ENCODE measurements at places on chromosomes 4 and X. TPM values are rescaled to one million over a fixed set of nuclear protein-coding genes. Genes with fewer than 3 reads are reported as not detected.

Gene EXOC1L
- not detected for total RNA-seq

DNA sequence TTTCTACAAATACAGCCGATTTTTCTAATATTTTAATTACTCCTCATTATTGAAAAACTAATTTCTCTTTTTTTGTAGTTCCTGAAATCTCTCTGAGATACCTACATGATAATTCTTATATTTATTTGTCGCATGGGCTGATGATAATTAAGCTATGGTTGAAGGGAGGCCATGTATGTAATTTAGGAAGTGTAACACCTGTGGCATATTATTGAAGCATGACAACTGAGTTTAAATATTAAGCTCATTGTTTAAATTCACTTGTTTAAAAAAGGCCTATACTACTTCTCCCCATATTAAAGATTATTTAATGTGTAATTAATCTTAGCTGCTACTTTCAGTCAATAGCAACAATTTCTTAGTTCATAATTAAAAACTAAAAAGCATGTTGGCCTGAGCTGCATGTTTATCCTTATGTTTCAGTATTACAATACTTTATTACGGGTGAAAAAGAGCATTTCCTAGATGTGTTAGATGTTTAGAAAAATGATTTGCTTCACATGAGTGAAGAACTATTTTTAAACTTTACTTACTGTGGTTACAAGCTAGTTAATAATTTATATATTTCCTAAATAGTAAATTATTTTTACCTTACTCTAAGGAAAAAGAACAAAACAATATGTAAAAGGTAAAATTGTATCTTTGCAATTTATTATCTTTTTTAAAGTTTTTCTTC lies 122.4 kb downstream of the RAP1GDS1 start:
- DNase-seq, result no peak

Gene MCF2
- 0.92 TPM for total RNA-seq

- DNase-seq, result no peak
These were observed 478.5 kb downstream of the INPP4B start for GRCh38 chr4:142367418-142368180.

DNA sequence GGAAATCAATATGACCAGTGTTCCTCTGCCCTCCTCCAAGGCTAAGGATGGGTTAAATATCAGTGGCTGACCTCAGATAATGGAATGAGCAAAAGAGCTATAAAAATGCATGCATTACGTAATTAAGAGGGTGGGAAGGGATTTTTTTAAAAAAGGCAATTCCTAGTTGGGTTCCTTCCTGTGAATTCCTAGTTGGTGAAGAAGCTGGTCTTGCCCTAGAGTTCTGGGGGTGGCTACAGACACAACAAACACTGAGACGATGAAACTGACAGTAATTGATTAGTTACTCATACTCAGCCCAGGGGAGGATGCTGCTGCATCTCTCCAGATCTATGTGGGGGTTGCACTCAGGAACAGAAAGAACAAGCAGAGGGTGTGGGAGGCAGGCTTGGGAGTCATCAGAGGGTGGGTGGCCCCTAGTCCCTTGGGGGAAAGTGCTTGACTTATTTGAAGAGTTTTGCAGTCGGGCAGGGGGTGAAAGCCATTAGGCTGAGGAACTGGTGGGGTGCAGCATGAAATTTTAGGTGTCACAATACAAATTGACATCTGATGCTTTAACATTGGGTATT lies 662.0 kb upstream of the FRG1 start:
- no peak for DNase-seq

Gene PABPC1L2B
- not detected for total RNA-seq

Gene MGARP
- 0.38 TPM for total RNA-seq

DNA sequence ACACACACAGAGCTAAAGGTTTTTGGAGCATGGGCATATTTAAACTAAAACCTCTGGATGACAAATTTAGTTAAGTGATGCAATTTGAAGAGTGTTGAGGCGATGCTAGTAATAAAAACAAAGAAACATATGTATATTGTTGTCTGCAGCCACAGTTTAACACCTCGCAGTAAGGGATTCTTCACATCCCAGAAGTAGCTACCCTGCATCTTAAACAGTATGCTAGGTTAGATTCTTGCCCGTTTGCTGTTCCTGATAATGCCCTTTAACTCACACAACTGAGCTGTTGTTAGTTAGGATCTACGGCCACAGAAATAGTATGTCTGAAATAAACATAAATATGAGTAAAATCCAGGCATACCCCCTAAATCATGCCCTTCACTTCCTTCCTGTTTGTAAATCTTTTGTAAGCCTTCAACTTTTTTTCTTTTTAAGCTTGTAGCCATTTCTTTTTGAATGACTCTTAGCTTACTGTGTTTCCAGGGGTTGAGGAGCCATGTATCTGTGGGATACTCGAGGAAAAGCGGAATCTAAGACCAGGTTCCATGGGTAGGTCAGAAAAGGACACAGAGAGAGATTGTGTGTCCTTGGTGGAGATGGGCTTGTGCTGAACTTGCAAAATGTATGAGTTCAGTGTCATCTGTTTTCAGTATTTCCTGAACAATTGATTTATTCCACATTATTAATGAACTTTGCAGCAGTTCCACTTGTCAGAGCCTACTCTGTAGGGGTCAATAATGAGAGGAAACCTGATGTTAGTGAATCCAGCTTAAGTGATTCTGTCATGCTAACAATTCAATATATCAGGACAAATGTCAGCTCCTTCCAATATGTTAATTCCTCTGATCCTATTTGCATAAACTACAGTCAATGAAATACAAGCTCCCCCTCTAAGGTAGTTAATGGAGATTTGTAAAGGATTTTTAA lies 349.6 kb downstream of the GPAT3 start:
- DNase-seq, result no peak

DNA sequence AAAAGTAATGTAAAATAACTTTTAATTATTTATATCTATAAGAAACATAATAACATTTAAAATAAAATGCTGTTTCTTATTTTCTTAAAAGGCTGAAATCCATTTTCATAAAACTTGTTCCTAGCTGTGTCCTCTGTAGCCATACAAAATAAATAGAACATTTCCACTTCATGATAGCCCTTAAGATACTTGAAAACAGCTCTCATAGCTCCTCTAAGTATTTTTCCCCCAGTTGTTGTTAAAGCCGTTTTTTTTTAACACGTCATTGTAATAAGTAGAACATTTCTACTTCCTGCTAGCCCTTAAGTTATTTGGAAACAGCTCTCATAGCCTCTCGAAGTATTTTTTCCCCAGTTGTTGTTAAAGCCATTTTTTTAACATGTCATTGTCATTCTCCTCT lies 97.3 kb upstream of the SOX3 start:
- no peak for DNase-seq

GRCh38 chr4:6538575-6538974 lies 36.4 kb upstream of the MAN2B2 start:
- DNase-seq, result no peak

Gene YIPF7
- not detected for total RNA-seq
